Urothelium cell line (cell line): ENCODE measurements at places on chromosomes 3 and 15.

DNA sequence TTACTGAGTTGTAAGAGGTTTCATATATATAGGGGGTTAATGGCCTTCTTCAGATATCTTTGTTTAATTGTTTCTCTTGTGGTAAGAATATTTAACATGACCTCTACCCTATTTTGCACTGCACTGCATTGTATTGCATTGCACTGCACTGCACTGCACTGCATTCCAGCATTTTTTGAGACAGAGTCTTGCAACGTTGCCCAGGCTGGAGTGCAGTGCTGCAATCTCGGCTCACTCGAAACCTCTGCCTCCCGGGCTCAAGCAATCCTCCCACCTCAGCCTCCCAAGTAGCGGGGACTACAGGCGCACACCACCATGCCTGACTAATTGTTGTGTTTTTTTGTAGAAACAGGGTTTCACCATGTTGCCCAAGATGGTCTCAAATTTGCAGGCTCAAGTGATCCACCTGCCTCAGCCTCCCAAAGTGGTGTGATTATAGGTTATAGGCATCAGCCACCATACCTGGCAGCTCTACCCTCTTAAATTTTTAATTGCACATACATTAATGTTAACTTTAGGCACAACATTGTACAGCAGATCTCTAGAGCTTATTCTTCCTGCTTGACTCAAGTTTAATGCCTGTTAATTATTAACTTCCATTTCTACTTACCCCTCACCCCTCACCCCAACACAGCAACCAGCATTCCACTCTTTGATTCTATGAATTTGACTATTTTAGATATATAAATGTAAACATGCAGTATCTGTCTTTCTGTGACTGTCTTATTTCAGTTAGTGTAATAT, 38.4 kb downstream of the NEDD4 start:
- DNase-seq, result no peak

DNA sequence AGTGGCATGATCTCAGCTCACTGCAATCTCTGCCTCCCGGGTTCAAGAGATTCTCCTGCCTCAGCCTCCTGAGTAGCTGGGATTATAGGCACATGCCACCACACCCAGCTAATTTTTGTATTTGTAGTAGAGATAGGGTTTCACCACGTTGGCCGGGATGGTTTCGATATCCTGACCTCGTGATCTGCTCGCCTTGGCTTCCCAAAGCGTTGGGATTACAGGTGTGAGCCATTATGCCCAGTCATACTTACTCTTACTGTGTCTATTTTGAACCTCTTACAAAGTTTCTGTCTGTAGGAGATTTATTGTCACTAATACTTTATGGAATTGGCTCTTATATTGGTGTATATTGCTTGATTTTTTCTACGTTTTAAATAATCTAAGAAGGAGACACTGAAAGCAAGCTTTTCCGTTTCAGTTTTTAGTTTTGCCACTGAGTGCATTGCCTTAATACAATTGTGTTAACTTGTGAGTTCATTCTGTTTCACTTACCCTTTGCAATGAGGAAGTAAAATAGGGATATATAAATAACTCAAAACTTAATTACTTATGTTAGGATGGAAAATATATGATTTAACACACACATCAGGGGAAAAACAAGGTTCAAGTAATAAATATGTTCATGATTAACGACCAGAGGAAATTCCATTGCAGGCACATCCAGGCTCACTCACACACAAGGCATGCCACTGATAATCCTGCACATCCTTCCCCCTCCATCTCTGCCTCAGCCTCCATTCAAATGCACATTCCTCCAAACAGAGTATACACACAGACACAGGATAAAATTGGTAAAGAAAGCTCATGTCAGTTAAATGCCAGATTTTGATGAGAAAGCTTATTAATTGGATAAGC, 279.3 kb upstream of the RASGRP1 start:
- peak; percentile 27 for DNase-seq

DNA sequence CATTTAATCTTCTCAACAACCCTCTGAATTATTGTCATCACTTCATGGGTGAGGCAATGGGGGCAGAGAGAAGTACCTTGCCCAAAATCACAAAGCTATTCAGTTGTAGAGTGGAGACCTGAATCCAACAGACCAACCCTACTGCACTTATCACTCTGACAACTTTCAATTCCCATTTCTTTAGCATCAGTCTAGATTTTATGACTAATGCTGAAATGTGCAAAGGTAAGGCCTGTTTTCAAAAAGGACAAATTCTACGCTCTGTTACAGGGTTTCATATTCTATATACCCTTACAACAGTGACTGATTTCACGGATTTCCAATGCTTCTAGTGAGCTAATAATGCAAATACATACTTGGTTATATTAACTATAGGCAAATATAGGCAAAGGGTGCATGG, 286.0 kb downstream of the ADAMTS17 start:
- no peak for DNase-seq

DNA sequence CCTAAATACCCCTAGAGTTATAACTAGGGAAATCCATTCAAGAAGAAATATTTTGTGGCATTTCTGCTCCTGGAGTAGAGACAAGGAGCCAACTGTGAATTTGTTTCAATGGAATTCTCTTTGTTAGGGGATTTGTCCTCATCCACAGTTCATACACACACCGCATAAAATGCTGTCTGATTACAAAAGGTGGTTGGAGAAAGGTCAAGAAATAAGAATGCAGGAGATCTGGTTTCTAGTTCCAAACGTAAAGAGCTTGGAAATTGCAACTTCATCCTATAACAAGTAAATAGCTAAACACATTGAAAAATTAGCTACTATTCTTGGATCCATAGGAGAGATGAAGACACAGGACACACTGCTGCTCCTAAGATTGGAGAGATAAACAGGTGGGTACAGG, 66.3 kb upstream of the NEDD4 start:
- DNase-seq, result no peak

DNA sequence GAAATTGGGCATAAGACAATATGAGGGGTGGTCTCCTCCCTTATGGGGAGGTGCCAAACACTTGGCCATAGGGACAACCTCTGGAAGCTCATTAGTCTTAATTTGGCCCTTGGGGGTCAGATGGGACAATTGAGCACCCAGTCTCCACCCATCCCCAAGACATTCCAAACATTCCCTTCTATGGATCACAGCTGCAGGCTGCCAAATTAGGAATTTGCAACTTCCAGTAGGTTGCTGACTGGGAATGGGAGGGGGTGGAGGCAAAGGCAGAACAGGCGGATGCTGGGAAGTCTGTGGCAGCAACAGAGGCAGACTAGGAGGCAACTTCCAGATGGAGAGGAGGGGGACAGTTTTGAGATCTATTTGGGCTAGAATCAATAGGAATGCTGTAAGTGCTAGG, 1.4 kb upstream of the PDHB start:
- peak; percentile 62 for DNase-seq

DNA sequence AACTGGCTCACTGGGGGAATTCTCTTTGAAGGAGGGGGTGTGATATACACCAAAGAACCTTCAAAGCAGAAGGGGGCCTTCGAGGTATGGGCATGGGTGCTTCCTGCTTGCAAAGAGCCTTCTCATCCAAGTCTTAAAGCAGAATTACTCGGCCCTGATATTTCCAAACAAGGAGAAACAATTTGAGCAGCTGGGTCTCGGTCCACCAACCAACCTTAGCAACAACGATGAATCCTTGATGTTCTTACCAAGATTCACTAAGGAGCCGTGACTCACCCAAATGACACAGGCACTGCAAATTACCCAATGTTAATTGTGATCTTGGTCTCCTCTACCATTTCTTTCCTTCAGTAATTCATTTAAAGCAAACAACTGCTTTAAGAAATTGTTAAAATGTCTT, 7.7 kb downstream of the HOMER2 start:
- no peak for DNase-seq

- DNase-seq, result no peak
These were observed 19.3 kb upstream of the STRIT1 start for GRCh38 chr3:155312781-155313180.

- DNase-seq, result no peak
These were observed 189.3 kb downstream of the NFKBIZ start for GRCh38 chr3:102038477-102039142.

GRCh38 chr3:5428607-5429516, 241.4 kb downstream of the EDEM1 start:
- no peak for DNase-seq

- no peak for DNase-seq
These were observed 189.5 kb downstream of the SHOX2 start for GRCh38 chr3:157916672-157917071.

- no peak for DNase-seq
These were observed 27.4 kb upstream of the FOXB1 start for GRCh38 chr15:59976480-59977271.
